Activated CD4-positive, alpha-beta memory T cell treated with anti-CD3 and anti-CD28 coated beads, Interleukin-2, amount 10 ng/mL, durations not matched to agents 7 days and 5 days (primary cell): ENCODE measurements at places on chromosomes 6 and 20.

DNA sequence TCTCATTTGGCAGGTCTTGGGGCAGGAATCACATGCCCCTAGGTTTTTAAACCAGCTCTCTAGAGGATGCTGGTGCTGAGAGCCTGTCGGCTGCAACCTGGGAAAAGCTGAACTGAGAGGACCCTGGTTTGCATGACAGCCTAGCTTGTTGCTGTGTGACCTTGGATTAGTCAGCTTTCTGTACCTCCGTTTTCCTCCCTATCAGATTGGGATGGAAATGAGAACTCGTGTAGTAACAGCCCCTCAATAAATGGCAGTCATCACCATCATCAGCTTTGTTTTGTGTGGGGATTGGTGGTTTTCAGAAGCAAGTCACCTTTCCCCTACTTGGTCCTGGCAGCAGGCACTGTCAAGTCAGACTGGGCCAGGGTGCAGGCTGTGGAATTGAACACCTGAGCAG lies 75.2 kb upstream of the MYL9 start:
- H3K27ac ChIP-seq, result peak overlapping the region; percentile 94
- H3K36me3 ChIP-seq, result peaks cover 6% of the 10 kb centered on the region
- DNase-seq, result no peak
- peak overlapping the region; percentile 64 for H3K4me3 ChIP-seq
- H3K27me3 ChIP-seq, result no peaks in the 10 kb centered on the region

GRCh38 chr20:44961870-44962267 lies 1.7 kb upstream of the TOMM34 start:
- H3K36me3 ChIP-seq, result peaks cover 21% of the 10 kb centered on the region
- no peaks in the 10 kb centered on the region for H3K27me3 ChIP-seq

GRCh38 chr6:122887941-122888340 lies 98.9 kb downstream of the SMPDL3A start:
- no peak overlapping the region for H3K27ac ChIP-seq
- no peaks in the 10 kb centered on the region for H3K4me1 ChIP-seq
- no peaks in the 10 kb centered on the region for H3K36me3 ChIP-seq
- H3K27me3 ChIP-seq, result no peaks in the 10 kb centered on the region
- no peak for DNase-seq
- no peak overlapping the region for H3K4me3 ChIP-seq

DNA sequence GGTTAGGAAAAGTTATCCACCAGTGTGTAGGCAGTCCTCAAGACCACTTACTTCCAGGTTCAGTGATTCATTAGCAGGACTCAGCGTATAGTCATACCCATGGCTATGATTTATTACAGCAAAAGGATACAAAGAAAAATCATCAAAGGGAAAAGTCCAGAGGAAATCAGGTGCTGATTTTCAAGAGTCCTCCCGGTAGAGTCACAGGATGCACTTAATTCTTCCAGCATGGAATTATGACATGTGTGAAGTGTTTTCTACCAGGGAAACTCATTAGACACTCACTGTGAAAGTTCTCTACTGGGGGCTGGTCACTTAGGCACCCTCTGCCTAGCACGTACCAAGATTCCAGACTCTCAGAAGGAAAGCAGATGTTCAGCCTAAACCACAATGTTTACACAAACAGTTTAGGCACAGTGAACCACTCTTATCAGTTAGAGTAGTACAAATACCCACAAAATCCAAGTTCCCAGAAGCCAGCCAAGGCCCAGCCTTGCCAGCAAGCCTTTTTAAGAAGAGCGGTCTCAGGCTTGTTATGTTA lies 10.2 kb downstream of the WFDC3 start:
- H3K4me1 ChIP-seq, result peaks cover 31% of the 10 kb centered on the region
- DNase-seq, result no peak
- H3K27me3 ChIP-seq, result peaks cover 2% of the 10 kb centered on the region
- no peaks in the 10 kb centered on the region for H3K36me3 ChIP-seq

DNA sequence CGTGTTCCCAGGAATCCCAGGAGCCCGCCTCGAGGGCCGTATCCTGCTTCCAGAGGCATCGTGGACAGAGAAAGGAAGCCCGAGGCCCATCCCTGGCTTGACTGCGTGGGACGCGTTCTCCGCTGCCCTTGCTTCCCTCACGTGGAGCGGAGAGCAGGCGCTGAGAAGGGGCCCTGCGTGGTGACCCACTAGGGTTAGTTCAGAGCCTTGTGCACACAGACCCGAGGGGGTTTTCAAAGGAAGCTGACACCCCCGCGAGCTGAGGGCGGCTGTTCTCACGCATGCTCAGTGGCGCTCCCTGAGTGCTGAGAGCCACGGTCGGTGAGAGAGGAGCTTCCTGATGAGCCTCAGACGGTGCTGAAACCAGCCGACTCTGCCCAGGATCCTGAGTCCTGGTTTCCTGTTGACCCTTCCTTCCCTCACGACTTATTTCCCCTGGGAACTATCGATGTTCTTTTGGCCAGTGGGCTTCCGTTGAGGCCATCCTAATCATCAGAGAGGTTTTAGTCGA lies 28.9 kb upstream of the CCR6 start:
- peaks cover 3% of the 10 kb centered on the region for H3K27me3 ChIP-seq
- H3K4me1 ChIP-seq, result peaks cover 63% of the 10 kb centered on the region
- DNase-seq, result peak; percentile 55
- H3K27ac ChIP-seq, result peak overlapping the region; percentile 66
- H3K4me3 ChIP-seq, result peak overlapping the region; percentile 31
